Thyroid gland (tissue), 4 donors: ENCODE measurements at places on chromosomes 11 and 22. TPM values are rescaled to one million over a fixed set of nuclear protein-coding genes. Genes with fewer than 3 reads are reported as not detected.

GRCh38 chr11:9922806-9923205 lies 258.9 kb downstream of the SWAP70 start:
- H3K27me3 ChIP-seq: no peaks in the 10 kb centered on the region
- H3K27ac ChIP-seq: no peak overlapping the region
- H3K36me3 ChIP-seq: no peaks in the 10 kb centered on the region
- no peak overlapping the region for H3K4me3 ChIP-seq
- DNase-seq: peak; percentile 48

- no peaks in the 10 kb centered on the region for H3K36me3 ChIP-seq
- H3K4me1 ChIP-seq: peaks cover 8% of the 10 kb centered on the region
- no peak for DNase-seq
- H3K27me3 ChIP-seq: no peaks in the 10 kb centered on the region
- no peak overlapping the region for H3K27ac ChIP-seq
These were observed 34.0 kb upstream of the CLPB start for GRCh38 chr11:72468289-72468688.

DNA sequence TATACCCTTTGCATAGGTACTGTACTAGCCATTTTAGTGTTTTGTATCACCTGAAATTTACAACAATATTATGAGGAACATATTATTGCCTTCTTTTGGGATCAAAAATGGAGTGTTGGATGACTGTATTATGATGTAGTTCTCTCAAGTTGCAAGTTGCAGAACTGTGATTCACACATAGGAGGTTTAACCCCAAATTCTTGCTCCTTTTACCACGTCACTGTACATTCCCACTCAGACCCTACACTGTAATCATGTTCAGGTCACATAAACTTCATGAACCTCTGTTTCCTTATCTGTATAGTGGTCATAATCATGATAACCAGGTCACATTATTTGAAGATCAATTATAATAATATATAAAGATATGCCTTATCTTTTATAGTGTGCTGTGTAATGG lies 925.1 kb upstream of the TENM4 start:
- H3K36me3 ChIP-seq: no peaks in the 10 kb centered on the region
- H3K4me1 ChIP-seq: no peaks in the 10 kb centered on the region
- H3K27ac ChIP-seq: no peak overlapping the region
- no peaks in the 10 kb centered on the region for H3K27me3 ChIP-seq
- H3K4me3 ChIP-seq: no peak overlapping the region

DNA sequence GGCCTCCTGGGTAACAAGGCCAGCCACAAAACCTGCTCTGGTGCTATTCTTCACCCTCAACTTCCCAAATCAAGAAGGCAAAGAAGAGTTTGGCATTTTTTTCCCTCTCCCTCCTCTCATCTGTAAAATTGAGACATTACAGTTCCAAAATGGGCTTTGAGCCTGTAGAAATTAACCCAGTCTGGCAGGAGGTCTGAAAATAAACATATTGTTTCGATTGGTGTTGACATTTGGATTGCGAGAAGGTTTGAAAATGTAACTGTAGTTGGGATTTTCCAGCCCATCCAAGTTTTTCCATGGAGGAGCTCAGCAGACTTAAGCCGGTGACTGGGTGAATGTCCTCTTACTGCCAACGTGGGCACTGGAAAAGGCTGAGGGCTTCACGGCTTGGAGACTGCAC lies 35.0 kb upstream of the ALX4 start:
- no peaks in the 10 kb centered on the region for H3K4me1 ChIP-seq
- DNase-seq: no peak
- no peaks in the 10 kb centered on the region for H3K27me3 ChIP-seq
- H3K27ac ChIP-seq: no peak overlapping the region
- H3K36me3 ChIP-seq: no peaks in the 10 kb centered on the region
- H3K4me3 ChIP-seq: no peak overlapping the region

The BLID gene
- total RNA-seq: 4.8 TPM

DNA sequence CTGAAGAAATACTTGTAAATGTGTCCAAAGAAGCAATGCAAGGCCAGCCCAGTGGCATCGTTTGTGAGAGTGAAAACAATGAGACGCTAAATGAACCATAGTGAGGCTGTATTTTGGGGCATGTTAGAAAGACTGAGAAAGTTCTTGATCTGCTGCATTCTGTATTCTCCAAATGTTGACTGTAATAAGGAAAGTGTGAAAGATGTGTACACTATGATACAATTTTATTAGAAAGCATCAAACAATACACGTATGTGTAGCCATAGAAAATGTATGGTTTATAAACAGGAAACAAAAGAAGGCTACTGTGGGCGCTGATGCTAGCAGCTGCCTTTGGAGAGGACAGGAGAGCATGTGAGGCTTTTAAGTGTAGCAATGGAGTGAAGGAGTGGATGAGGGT lies 233.5 kb upstream of the E2F8 start:
- H3K27ac ChIP-seq: peak overlapping the region; percentile 74
- no peaks in the 10 kb centered on the region for H3K27me3 ChIP-seq
- H3K4me3 ChIP-seq: no peak overlapping the region
- no peaks in the 10 kb centered on the region for H3K36me3 ChIP-seq

The CCDC82 gene
- total RNA-seq: 44.9 TPM

The MMP7 gene
- total RNA-seq: 1.2 TPM

GRCh38 chr11:48182860-48183526 lies 33.6 kb upstream of the OR4B1 start:
- no peak overlapping the region for H3K27ac ChIP-seq
- no peak overlapping the region for H3K4me3 ChIP-seq
- no peaks in the 10 kb centered on the region for H3K4me1 ChIP-seq
- H3K36me3 ChIP-seq: no peaks in the 10 kb centered on the region
- no peaks in the 10 kb centered on the region for H3K27me3 ChIP-seq

GRCh38 chr11:33808228-33808828 lies 34.0 kb upstream of the FBXO3 start:
- H3K27me3 ChIP-seq: no peaks in the 10 kb centered on the region
- H3K4me1 ChIP-seq: no peaks in the 10 kb centered on the region
- DNase-seq: peak; percentile 86
- H3K4me3 ChIP-seq: no peak overlapping the region
- no peak overlapping the region for H3K27ac ChIP-seq
- no peaks in the 10 kb centered on the region for H3K36me3 ChIP-seq

- DNase-seq: no peak
- no peak overlapping the region for H3K27ac ChIP-seq
- no peaks in the 10 kb centered on the region for H3K4me1 ChIP-seq
- H3K36me3 ChIP-seq: no peaks in the 10 kb centered on the region
- no peaks in the 10 kb centered on the region for H3K27me3 ChIP-seq
- no peak overlapping the region for H3K4me3 ChIP-seq
These were observed 17.1 kb upstream of the SCN3B start for GRCh38 chr11:123671534-123671933.

The CWC15 gene
- 41.1 TPM for total RNA-seq

DNA sequence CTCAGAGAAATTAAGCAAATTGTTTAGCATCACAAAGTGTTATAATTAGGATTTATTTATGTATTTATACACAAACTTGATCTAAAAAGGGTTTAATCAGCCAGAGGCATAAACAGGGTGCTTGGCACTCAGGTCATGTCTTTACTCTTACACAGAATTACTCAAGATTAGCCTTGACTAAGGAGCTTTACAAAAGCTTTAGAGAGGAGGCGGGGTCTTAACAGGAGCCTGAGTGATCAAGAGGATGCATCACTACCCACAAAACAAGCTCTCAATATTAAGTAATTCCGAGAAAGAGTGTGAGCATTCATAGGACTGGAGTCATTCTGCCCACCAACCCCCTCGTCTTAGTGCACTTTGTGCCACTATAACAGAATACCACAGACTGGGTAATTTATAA lies 103.0 kb downstream of the SPATA19 start:
- no peaks in the 10 kb centered on the region for H3K36me3 ChIP-seq
- H3K27me3 ChIP-seq: no peaks in the 10 kb centered on the region
- H3K4me1 ChIP-seq: no peaks in the 10 kb centered on the region
- no peak overlapping the region for H3K4me3 ChIP-seq
- H3K27ac ChIP-seq: no peak overlapping the region

DNA sequence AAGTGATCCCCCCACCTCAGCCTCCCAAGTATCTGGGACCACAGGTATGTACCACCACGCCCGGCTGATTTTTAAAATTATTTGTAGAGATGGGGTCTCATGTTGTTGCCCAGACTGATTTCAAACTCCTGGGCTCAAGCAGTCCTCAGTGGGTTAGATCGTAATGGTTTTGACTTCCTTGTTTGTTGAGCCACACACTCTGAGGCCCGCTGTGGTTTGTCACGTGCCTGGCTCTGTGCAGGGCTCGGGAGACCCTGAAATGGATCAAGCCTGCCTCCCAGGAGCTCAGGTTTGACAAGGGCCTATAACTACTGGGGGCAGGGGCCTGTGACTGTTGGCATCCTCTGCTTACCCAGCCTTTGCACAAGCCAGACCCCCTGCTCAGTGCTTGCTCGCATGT lies 68.1 kb downstream of the MPPED1 start:
- no peaks in the 10 kb centered on the region for H3K27me3 ChIP-seq
- DNase-seq: no peak
- no peak overlapping the region for H3K27ac ChIP-seq

The LGALS12 gene
- total RNA-seq: not detected

The HEPHL1 gene
- not detected for total RNA-seq

The MRGPRF gene
- total RNA-seq: 7.6 TPM

DNA sequence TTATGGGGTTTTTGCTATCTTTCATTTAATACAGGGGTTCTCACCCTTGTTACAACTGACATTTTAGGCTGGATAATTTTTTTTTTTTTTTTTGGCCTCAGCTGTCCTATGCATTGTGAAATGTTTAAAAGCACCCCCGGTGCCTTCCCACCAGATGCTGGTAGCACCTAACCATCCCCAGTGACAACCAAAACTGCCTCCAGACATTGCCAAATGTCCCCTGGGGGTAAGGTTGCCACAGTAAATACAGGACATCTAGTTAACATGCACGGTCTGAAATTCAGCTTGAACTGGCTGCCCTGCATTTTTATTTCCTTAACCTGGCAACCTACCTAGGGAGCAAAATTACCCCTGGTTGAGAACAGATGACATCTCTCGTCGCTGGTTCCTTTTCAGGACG lies 72.4 kb downstream of the CYTH4 start:
- no peak overlapping the region for H3K27ac ChIP-seq
- H3K4me3 ChIP-seq: no peak overlapping the region
- no peaks in the 10 kb centered on the region for H3K27me3 ChIP-seq
- H3K36me3 ChIP-seq: no peaks in the 10 kb centered on the region

The LRRC75B gene
- total RNA-seq: 18.6 TPM

DNA sequence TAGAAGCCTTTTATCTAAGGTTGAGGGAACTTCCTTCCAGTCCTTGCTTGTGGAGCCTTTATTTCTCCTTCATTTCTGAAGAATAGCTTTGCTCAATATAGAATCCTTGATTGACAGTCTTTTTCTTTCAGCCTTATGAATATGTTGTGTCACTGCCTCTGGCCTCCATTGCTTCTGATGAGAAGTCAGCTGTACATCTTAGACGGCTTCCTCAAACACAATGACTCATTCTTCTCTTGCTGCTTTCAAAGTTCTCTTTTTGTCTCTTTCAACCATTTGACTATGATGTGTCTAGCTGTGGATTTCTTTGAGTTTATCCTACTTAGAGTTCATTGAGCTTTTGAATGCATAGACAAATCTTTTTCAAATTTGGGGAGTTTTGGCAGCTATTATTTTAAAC lies 893.2 kb downstream of the BRD1 start:
- no peaks in the 10 kb centered on the region for H3K36me3 ChIP-seq
- DNase-seq: no peak
- no peaks in the 10 kb centered on the region for H3K27me3 ChIP-seq
- no peak overlapping the region for H3K27ac ChIP-seq
- H3K4me3 ChIP-seq: no peak overlapping the region
